NCI-H1105 (cell line): ENCODE measurements at places on chromosomes 6 and 20.

DNA sequence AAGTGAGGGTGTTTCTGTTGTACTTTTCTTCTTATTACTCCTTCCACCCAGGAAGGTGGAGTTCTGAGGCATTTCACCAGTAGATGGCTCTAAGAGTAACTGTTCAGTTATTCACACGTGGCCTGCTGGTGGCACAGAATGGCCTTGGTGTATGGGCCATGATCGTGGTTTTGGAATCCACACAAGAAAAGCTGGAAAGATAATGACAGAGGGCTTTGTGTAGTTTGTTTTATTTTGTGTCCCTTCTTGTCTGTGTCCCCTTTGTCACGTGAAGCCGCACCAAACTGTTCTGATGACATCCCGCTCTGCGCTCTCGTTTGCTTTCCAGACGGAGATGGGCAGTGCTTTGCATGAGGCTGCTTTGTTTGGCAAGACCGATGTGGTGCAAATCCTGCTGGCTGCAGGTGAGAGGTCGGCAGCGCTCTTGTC lies 93.4 kb downstream of the ANKS1A start:
- no peak for DNase-seq

- no peak for DNase-seq
These were observed 86.5 kb downstream of the LYRM4 start for GRCh38 chr6:5174244-5174643.

DNA sequence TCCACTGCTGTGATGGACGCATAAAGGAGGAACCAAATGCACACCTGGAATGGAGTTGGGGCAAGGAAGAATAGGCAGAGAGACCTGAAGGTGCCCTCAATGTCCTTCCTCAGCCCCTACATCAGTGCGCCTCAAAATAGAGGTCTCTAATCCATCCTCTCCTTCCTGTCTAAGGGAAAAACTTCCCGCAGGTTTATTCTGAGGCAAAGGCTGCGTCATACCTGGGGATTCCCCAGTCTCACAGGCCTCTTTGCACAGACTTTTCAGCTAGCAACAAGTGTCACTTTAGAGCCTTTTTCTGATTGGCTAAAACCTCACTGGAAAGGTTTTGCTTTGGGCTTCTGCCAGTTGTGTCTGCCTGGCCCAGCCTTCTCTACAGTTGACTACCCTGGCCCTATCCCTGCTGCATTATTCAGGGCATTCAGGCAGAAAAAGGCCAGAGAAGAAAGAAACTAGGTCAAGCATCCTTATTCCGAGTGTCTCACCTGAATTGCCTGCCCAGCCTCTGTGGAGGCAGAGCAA lies 1.8 kb upstream of the HLA-DQB1 start:
- no peak for DNase-seq

- DNase-seq, result no peak
These were observed 211.6 kb downstream of the ALDH8A1 start for GRCh38 chr6:134738211-134738885.

DNA sequence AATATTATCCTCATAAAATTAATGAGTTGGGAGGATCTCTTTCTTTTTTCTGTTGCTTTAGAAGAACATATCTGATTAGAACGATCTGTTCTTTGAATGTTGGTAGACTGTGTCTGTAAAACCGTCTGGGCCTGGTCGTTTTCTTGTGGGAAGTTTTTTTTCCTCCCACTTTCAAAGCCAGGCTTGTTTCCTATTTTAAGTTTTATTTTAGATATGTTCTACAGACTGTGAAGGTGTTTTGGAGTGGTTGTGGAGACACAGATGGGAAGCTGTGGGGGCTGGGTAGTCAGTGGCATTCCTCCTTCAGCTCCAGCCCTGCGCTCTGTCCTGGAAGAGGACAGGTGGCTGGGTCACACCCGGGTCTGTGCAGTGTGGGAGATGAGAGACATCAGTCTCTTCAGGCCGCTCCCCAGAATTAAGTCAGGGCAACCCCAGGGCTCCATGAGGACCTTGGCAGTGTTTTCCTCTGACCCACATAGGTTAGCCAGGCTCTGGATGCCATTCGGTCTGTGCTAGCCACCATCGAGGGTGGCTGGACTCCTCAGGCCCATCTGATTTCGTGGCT lies 92.0 kb upstream of the SCP2D1 start:
- DNase-seq, result no peak

- DNase-seq, result no peak
These were observed 137.2 kb downstream of the MAP3K4 start for GRCh38 chr6:161128680-161129196.

DNA sequence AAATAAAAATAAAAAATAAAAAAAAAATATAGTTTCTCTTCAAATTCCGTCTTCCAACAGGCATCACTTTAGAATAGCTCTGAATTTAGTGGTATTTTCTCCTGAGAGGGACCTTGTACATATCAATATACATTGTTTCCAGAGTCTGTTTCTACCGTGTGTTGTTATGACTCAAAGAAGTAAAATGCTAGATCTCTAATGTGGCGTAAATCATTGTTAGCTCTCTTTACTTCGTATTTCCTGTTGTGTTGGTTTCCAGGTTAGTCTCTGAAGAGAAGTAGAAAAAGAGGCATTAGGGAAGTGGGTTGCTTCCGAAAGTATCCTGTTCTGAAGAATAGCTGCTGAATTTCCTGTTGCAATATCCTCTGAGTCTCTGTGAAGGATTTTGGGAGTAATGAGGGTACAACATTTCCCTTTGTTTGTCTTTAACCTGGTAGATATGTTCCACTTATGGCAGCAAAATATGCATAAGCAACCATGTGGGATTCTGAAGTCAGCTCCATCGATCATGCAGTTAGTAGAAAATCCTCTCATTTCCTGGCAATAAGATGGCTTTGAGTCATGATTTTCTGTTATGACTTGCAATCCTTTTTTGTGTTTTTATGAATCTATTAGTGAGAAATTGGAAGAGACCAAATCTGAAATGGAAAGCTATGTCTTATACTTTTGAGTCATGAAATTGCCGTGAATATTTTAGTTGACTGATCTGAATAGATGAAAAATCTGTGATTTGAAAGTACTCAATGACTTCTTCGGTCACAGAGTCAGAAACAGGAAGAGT lies 42.0 kb upstream of the MCHR2 start:
- DNase-seq, result no peak

GRCh38 chr20:58344741-58345140 lies 35.2 kb downstream of the RAB22A start:
- no peak for DNase-seq

DNA sequence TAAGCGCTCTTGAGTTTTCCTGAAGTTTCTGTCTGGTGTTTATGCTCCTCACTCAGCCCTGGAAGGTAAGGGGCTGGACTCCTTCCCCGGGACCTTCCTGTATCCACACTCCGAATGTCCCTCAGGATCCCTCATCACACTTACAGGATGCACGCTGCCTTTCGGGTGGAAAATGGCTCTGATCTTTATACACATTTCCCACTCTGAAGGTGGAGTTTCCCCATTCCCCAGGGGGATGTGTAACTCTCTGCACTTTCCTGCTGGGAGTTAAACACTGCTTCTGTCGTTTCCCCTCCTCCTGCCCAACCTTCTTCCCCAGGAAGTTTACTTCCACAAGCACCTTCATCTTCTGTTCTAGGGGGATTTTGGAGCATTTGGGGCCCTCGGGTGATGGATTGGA lies 17.1 kb upstream of the IGF2R start:
- no peak for DNase-seq

- DNase-seq, result no peak
These were observed 3.8 kb downstream of the MUC21 start for GRCh38 chr6:30987304-30987703.

- no peak for DNase-seq
These were observed 1.9 kb upstream of the MYT1 start for GRCh38 chr20:64162239-64162910.

GRCh38 chr6:12967686-12968085 lies 251.1 kb downstream of the PHACTR1 start:
- DNase-seq, result no peak

GRCh38 chr6:137731600-137731959 lies 135.5 kb upstream of the TNFAIP3 start:
- no peak for DNase-seq

GRCh38 chr6:79719248-79719960 lies 88.3 kb downstream of the SH3BGRL2 start:
- DNase-seq, result no peak

DNA sequence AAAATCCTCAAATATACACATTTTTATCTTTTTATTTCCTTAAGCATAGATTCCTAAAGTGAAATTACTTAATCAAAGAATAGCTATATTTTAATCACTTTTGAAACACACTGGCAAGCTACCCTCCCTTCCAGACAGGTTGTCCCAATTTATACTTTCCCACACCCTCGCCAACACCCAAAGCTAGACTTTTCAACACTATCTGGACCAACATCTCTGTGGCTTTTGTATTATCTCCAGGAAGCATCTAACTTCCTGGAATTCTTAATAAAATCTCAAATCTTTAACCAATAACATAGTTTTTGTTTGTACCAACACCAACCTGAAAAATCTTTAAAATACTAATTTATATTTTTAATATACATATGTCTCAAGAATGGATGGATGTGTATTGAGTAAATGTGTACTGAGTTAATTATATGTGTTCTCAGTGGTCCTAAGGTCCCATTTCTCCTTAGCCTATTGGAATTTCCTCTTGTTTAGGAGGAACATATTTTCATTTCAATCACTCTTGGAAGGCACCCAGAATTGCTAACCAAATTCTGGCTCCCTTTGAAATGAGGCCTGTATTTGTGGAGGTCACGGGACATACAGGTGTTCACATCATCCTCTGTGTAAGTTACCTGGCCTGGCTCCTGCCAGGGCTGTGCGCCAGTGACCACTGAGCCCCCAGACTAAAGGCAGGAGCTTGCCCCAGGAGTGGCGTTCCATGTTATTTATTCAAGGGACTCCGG lies 17.4 kb upstream of the GFOD1 start:
- no peak for DNase-seq

GRCh38 chr20:61025536-61025935 lies 226.5 kb upstream of the CDH4 start:
- no peak for DNase-seq

GRCh38 chr6:25535632-25536225 lies 116.3 kb upstream of the SCGN start:
- DNase-seq, result no peak

GRCh38 chr20:32536851-32537656 lies 48.1 kb downstream of the NOL4L start:
- DNase-seq, result peak; percentile 97

GRCh38 chr6:160428818-160429619 lies 80.8 kb downstream of the SLC22A3 start:
- DNase-seq, result no peak

DNA sequence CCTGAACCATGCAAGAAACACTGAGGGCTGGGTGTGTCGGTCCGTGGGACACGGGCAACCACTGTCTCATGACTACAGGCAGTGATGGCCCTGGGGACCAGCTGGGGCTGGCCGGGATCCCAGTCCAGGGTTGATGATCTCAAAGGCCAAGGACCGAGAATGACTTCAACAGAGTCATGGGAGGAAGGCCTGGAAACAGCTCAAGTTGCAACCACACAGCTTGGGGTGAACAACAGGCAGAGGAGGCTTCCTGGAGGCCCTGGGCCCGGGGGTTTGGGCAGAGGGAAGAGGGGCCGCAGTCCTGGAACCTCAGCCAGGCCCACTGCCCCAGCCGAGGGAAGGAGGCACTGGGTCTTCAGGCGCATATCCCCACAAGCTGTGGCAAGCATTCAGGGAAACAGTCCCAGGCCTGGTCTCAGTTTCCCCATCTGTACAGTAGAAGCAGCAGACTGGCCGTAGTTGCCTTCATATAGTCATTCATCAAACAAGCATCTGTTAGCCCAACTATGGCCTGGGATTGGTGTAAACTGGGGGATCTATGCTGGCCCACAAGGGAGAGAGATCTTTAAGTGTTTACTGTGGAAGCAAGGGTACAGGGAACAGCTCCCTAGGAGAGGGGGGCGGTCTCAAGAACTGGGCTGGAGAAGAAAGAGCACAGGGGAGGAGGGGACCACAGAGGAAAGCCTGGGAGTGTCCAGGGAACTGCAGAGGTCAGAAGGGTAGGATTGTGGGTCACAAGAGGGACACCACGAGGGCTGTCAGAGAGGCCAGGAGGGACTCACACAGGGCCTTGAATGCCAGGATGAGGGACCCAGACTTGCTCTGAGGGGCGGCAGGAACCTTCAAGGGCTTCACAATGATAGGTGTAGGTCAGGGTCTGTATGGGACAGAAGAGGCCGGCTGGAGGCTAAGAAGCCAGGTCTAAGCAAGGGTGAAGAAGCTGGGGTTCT lies 2.1 kb downstream of the MYL9 start:
- no peak for DNase-seq

DNA sequence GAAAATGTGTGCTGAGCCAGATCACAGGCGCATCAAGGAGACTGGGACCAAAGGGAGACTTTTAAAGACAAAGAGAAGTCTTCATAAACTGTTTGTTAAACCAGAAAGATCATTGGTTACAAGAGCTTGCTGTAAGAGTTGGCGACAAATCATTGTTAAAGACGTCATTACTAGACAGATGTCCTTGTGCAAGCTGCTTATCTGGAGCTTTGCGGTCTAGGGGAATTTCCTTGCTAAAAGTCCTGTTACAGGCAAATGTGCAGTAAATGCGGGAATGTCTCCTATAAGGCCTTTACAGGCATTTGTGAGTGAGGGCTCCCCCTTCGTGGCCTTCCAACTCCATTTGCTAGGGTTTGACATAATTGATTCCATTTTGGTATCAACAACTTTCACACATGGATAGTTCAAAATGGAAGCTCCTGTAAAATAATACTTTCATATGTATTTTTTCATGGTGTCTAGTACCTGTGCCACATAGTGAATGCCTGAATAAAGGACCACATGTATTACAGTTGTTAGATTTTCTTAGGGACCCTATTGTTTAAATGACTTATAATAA lies 362.4 kb downstream of the UTRN start:
- no peak for DNase-seq

GRCh38 chr6:6471276-6471675 lies 117.2 kb upstream of the LY86 start:
- no peak for DNase-seq

DNA sequence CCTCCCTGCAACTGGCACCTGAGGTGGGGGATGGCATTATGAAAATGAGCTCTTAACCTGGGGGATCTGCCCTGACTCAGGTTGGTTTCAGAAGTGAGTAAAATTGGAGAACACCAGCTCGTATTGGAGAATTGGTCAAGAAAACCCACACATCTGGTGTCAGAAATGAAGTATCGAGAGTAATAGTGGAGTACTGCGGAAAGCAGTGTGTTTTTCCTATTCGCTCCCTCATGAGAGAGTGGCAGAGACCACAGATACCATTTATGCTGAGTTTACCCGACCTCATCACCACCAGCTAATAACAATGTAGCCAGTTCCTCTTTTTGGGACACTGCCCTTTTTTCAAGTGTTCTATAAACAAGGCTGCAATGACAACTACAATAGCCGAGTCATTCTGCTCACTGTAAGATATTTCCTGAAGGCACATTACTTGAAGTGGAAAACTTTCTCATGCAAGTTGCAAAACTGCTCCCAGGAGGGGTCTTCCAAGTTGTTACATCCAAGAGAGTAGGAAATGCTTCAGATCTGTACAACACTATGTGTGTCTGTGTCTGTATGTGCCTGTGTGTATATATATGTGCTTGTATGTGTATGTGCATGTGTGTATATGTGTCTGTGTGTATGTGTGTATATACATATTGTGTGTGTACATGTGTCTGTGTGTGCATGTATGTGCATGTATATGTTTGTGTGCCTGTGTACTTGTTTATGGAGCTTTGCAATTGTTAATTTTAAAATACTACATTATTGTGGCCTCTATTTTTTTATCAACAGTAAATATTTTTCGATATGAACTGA lies 106.0 kb upstream of the CST7 start:
- DNase-seq, result no peak

GRCh38 chr20:2374346-2375125 lies 6.2 kb upstream of the TGM6 start:
- no peak for DNase-seq
